ENCODE measurements at places on chromosomes 4 and X. TPM values are rescaled to one million over a fixed set of nuclear protein-coding genes. Genes with fewer than 3 reads are reported as not detected.

Gene CAPN6
- not detected for total RNA-seq

Gene FABP2
- total RNA-seq: not detected

Gene NFKB1
- total RNA-seq: 43.5 TPM

Gene TRAPPC11
- 24.0 TPM for total RNA-seq

Gene LGI2
- under 0.01 TPM for total RNA-seq

Gene PGRMC2
- total RNA-seq: 19.8 TPM

Gene GAGE12J
- not detected for total RNA-seq

Gene GYPE
- total RNA-seq: under 0.01 TPM

Gene ARHGEF38
- total RNA-seq: not detected

Gene BMX
- 68.9 TPM for total RNA-seq

Gene FDCSP
- total RNA-seq: not detected

Gene UPF3B
- 1.8 TPM for total RNA-seq

Gene LUZP4
- total RNA-seq: not detected

Gene SPP1
- not detected for total RNA-seq

Gene PLAC8
- 0.39 TPM for total RNA-seq

Gene ADH4
- total RNA-seq: not detected

Gene RNF150
- 0.25 TPM for total RNA-seq

Gene GYPA
- not detected for total RNA-seq

Gene TRIM75
- total RNA-seq: not detected

All from dermis microvascular lymphatic vessel endothelial cell (primary cell).